Glomerular endothelial cell (primary cell): ENCODE measurements at places on chromosomes 5 and 9. TPM values are rescaled to one million over a fixed set of nuclear protein-coding genes. Genes with fewer than 3 reads are reported as not detected.

HMGXB3 gene
- 37.2 and 57.3 TPM in 2 replicates for total RNA-seq

CCDC183 gene
- 0.41 and 0.48 TPM in 2 replicates for total RNA-seq

ADAMTS6 gene
- total RNA-seq: 11.8 and 27.2 TPM in 2 replicates

RNF183 gene
- total RNA-seq: not detected in 2 replicates

GIN1 gene
- total RNA-seq: 2.6 and 2.7 TPM in 2 replicates

- DNase-seq: no peak
Measured at GRCh38 chr5:33788922-33789566, 102.7 kb downstream of the ADAMTS12 start.

GRCh38 chr5:23303435-23303834, 204.0 kb upstream of the PRDM9 start:
- no peak for DNase-seq

GRCh38 chr5:118144540-118144939, 843.8 kb downstream of the DTWD2 start:
- DNase-seq: no peak
